ENCODE measurements at places on chromosomes 4 and X.

GRCh38 chr4:10974371-10974770 lies 289.8 kb upstream of the CLNK start:
- no peak for DNase-seq

GRCh38 chr4:39032218-39033085 lies at the start of gene TMEM156:
TSS of gene TMEM156 (minus strand) at chr4:39032409. CDS start at chr4:39032313, 96 bp downstream.
- no peak for DNase-seq

GRCh38 chrX:21408788-21409187 lies 34.6 kb downstream of the CNKSR2 start:
- no peak for DNase-seq

DNA sequence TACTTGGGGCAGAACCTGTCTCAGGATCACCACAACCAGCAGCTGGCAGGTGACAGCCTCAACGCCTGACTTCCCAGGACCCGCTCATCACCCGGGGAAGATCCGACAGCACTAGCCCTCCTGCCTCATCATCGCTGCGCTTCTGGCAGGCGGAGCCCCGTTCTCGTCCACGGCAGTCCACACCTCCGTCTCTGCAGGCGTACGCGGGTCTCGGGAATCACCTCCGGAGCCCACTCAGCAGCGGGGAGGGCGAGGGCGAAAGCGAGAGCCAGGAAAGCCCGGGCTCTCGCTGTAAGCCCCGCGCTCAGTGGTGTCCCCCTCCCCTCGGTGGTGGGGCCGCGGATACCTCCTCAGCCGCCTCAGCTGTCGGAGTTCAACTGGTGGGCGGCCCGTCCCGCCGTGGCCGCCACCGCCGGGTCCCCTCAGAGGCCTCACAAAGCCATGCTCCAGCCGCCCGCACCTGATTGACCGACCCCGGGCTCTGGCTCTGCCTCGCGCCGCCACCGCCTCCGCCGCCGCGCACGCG lies 518 bp upstream of the CNKSR2 start:
- DNase-seq, result no peak

DNA sequence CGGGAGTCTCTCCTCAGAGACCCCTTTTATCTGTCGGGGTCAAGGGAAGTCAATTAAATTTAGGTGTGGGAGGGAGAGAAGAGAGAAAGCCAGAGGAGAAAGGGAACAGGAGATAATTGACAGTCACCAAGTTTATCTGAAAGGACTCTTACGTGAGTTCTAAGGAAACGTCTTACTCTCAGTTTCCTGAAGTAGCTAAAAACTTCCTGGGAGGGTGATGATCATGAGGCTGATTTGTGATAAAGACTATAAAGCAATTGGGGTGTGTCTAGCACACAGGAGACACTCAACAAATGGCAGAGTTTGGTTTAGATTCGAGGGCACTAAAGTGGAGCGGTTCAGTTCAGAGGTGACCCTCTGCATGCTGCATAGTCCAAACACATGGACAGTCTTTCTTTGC lies 254.1 kb downstream of the FBXW7 start:
- DNase-seq, result no peak

- DNase-seq, result no peak
Measured at GRCh38 chr4:98733601-98734000, 75.2 kb upstream of the TSPAN5 start.

- DNase-seq, result no peak
Measured at GRCh38 chrX:29487714-29488113, 727.6 kb upstream of the MAGEB2 start.

GRCh38 chr4:178453057-178453456 lies 1010.8 kb upstream of the AGA start:
- no peak for DNase-seq

GRCh38 chr4:176920694-176921093 lies 128.0 kb upstream of the VEGFC start:
- DNase-seq, result no peak

GRCh38 chr4:14083150-14083549 lies 455.6 kb upstream of the BOD1L1 start:
- DNase-seq, result no peak

GRCh38 chr4:181372014-181372413 lies 871.2 kb upstream of the TENM3 start:
- DNase-seq, result no peak

DNA sequence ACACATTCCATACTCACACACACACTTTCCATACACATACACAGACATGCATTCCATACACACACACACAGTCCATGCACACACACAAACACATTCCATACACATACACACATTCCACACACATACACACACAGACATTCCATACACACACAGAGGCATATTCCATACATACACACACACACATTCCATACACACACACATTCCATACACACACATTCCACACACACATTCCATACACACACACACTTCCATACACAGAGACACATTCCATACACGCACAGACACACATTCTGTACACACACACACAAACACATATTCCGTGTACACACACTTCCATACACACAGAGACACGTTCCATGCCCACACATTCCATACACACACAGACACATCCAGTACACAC lies 14.8 kb downstream of the LINC00632 start:
- no peak for DNase-seq

DNA sequence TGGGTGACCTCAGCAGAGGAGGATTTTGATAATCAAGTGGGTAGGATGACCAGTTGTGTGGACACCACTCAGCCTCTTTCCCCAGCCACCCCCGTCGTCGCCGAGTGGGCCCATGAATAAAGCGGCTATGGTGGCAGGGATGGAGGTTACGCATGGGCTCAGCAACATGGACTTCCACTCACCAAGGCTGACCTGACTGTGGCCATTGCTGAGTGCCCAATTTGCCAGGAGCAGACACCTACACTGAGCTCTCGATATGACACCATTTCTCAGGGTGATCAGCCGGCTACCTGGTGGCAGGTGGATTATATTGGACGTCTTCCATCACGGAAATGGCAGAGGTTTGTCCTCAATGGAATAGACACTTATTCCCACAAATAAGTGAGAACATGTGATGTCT lies 361.3 kb downstream of the KLHL4 start:
- DNase-seq, result no peak

DNA sequence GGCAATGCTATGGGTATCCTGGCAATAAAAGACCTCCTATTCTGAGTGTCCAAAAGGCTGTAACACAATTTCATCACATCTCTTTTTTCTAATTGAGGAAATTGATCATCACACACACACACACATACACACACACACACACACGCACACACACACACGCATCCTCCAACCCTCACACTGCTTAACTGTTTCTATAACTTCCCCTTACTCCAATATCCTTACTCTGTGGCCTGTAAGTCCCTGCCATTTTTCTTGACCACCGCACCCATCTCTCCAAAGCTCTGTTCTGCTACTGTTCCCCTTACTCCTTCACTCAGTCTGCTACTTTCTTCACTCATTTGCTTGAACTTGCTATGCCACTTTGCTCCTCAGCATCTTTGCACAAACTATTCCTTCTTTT lies 115.6 kb downstream of the AMELX start:
- no peak for DNase-seq

DNA sequence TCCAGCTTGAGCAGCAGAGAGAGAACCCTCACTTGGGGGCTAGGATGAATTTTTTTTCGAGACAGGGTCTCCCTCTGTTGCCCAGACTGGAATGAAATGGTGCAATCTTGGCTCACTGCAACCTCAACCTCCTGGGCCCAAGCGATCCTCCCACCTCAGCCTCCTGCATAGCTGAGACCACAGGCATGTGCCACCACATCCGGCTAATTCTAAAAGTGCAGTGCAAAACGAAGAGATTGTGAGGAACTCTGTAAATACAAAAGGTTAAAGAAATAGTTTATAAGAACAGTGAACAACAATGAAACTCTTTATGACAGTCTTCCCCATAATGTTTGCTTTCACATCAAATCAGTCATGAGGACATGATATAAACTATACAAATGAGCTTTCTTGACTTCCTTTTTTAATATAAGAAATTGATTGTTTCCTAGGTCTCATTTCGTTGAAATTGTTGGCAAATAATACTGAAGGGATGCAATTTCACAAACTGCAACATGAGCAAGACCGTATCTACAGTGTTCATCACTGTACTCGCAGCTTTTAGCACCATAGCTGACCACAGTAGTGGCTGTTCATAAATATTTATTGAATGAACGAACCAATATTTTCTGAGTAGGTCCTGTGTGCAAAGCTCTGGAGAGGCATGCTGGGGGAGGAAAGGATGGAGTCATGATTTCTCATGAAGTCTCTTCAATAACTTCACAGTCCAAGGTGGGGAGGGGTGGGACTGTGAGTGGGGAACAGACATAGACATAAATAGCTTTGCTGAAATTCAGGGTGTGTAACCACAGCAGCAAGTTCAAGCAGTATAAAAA lies 116.1 kb downstream of the SHROOM3 start:
- DNase-seq, result no peak

- DNase-seq, result no peak
Measured at GRCh38 chrX:69605521-69605920, 10.4 kb upstream of the EDA start.

All from GM18507 (cell line).